ENCODE measurements at places on chromosomes 5 and 9.
A peak's percentile ranks its signal among the peaks of the same experiment; 100 is the strongest.

DNA sequence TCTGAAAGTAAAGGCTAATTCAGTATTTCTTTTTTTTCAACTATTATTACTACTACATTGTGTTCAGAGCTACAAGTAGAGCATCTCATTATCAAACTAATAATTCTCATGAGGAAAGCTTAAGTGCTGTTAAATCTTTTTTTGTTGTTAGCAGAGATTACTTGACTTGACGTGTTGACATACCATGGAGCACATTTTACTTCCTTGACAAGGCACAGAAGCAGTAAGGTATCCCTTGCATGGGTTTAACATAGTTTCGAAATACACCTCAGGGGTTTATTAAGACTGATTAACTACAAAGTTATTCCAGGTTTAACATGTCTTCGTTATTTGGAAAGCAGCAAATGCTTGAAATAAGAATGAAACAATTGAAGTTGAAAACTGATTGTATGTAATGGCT lies 7.0 kb downstream of the SPDL1 start:
- no peak for DNase-seq

- no peak for DNase-seq
Observed at GRCh38 chr9:126551812-126552211, 61.9 kb upstream of the LMX1B start.

- no peak for DNase-seq
Observed at GRCh38 chr9:127898433-127899127, 823 bp downstream of the ST6GALNAC6 start.

GRCh38 chr5:60856066-60856465 lies 12.0 kb upstream of the ELOVL7 start:
- DNase-seq = no peak

DNA sequence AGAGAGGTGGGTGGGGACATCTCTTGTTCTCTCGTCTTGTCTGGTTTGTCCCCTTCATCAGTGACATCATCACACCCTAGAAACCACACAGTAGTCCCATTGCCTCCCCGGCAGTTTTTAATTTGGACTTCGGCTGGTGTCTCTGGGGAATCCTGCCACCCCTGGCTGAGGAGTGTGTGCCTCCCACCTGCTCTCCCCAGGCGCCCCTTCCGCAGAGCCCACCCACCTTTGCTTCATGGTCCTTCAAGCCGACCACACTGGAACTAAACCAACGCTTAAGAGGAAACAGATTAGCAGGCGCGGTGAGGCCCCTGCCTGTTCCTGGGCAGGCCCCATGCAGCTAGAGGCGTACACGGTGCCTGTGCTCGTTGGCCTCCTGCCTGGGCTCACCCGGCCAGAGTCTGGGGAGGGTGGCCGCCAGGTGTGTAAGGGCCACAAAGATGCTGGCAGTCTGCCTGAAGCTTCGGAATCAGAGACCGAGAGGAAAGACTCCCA lies 107.6 kb upstream of the SPRY4 start:
- peak; percentile 40 for DNase-seq

DNA sequence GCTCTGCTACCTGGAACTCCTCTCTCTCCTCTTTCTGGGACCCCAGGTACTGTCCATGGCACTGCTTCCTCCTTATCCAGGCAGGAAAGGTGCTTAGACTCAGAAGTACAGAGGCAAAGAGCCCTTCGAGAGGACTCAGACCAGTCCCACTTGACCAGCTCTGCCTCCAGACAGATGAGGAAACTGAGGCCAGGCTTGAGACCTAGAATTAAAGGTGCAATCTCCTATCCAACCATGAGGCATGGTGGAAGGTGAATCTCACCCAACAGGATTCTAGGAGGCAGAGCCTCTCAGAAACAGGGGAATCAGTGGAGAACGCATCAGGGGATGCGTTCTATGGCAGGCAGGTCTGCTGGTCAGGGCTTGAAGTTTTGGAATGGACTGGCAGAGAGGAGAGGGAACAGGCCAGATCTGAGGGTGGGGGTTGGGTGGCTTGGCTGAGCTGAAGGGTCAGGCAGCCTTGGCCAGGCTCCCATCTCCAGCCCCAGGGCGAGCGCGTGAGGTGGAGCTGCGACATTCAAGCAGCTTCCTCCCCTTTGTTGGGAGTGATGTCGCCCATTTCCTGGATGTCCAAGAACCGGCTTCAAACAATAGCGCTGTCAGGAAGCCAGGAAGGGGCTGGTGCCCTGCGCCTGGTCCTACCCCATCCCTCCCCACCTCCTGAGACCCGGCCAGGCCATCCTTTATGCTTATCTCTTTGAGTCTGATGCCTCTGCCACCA lies 26.2 kb downstream of the NDUFA8 start:
- no peak for DNase-seq

DNA sequence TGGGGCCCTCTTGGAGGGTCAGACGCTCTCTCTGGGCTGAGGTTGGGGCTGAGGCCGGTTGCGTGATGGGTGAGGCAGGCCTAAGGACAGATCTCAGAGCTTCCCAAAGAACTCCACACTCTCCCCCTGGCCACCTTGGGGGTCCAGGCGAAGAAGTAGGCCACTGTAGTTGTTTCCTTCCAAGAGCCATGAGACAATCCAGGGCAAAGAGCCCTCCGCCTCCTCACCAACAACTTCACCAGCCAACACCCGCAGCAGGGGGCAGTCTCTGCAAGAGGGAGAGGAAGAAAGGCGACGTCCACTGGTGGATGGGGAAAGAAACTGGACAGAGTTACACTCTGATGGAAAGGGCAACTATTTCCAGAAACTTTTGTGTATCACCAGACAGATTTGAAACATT lies 10.7 kb downstream of the SLC35A4 start:
- DNase-seq = no peak

DNA sequence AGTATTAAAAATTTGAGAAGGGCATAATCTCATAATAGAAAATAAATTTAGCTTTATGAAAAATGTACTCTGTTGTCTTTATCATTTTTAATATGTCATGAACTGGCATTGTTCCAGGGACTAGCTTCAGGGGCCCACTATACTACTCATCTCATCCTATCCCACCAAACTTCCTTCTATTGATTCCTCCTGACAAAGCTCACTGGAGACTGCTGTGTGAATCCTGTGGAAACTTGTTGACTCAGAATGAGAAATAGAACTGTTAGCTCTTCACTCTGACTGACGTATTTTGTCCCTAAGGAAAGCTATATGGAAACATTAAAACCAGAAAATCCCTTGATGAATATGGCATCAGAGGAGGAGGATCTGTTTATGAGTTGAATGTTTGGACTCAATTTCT lies 29.8 kb upstream of the BNIP1 start:
- no peak for DNase-seq

DNA sequence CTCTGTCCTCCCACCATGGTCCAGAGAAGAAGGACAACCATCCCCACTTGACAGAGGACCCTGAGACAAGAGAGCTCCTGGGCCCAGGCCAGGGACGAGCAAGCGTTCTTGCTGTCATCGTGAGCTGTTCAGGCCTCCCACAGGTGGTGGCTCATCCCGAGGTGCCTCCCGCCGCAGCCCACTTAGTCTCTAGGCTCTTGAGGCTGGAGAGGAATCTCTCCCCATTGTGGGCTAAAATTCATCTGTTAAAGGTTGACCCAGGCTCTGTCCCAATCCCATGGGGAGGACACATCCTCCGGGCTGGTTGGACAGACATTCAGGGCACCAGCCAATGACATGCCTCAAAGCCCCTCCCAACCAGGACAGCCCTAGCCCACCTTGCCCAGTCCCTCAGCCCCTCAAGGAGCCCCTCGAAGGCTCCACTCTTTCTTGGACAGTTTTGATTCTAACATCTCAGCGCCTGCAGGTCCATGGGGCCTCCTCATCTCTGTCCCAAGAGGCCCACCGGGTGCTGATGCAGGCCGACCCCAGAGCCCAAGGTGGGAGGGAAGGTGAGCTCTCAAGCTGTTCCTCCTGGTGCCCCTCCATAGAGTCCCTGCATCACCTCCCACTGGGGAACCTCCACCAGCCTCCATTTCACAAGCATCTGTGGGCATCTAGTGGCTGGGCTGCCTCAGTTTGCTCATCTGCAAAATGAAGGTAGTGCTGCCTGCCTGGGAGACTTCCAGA lies 52.9 kb downstream of the BARX1 start:
- no peak for DNase-seq

- DNase-seq = no peak
Observed at GRCh38 chr5:14006823-14007520, 62.5 kb upstream of the DNAH5 start.

DNA sequence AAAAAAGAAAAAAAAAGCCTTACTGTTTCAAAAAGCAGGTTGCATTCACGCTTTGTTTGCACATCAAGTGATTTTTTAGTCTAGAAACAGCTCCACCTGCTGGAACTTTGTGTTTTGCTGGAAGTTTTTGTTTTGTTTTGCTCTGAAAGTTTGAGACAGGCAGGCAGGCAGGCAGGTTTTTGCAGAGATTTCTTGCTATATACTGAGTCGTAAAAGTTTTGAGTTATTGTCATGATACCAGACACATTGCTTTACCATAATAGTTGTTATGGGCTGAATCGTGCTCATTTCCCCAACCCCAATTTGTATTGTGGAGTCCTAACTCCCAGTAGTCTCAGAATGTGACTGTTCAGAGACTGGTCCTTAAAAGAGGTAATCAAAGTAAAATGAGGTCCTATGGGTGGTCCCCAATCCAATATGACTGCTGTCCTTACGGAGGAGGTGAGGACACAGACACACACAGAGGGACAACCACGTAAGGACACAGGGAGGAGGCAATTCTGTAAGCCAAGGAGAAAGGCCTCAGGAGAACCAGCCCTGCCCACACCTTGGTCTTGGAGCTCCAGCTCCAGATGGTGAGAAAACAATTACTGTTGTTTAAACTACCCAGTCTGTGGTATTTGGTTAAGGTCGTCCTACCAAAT lies 20.9 kb downstream of the OR2Y1 start:
- peak; percentile 0 for DNase-seq

GRCh38 chr5:150241298-150242160 lies 48.0 kb downstream of the CAMK2A start:
- no peak for DNase-seq

DNA sequence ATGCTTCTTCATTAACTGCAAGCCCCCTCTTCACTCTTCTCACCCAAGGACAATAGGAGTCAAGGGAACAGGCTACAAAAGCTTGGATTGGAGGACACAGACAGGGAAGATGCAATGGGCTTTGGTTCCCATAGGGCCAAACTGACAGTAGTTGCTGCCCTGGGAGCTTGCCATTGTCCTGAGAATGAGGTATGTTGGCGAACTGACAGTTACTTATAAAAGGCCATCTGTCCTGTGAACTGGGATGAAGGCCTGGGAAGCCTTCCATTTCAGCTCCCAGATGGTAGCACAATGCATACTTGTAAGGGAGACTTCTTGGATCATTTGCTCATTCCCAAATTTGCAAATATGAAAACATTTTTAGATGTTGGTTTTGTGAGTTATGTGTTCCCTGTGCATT lies 88.9 kb downstream of the SNCAIP start:
- DNase-seq = no peak

- no peak for DNase-seq
Observed at GRCh38 chr9:123406016-123406415, 50.0 kb downstream of the CRB2 start.

- no peak for DNase-seq
Observed at GRCh38 chr5:32304622-32305021, 8.1 kb downstream of the MTMR12 start.

DNA sequence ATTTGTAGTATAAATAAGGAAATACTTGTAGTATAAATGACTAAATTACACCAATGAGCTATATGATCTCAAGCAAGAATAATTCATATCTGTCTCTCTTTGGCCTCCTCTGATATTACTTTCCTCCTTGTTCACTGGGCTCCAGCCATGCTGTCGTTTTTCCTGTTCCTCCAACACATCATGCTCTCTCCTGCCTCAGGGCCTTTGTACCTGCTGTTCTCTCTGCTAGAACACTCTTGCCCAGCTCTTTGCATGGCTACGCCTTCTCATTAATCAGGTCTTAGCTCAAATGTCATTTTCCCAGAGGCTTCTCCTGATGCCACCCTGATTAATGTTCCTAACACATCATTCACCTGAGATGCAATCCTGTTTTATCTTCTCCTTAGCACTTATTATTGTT lies 2.5 kb upstream of the ZNF346 start:
- no peak for DNase-seq

GRCh38 chr5:5979377-5979760 lies 399.0 kb downstream of the MED10 start:
- DNase-seq = no peak

GRCh38 chr5:153968761-153969562 lies 69.7 kb downstream of the FAM114A2 start:
- no peak for DNase-seq

GRCh38 chr9:37904445-37905130 lies 661 bp upstream of the SLC25A51 start:
- no peak for DNase-seq

- peak; percentile 59 for DNase-seq
Observed at GRCh38 chr9:126411225-126411947, 84.8 kb downstream of the MVB12B start.

DNA sequence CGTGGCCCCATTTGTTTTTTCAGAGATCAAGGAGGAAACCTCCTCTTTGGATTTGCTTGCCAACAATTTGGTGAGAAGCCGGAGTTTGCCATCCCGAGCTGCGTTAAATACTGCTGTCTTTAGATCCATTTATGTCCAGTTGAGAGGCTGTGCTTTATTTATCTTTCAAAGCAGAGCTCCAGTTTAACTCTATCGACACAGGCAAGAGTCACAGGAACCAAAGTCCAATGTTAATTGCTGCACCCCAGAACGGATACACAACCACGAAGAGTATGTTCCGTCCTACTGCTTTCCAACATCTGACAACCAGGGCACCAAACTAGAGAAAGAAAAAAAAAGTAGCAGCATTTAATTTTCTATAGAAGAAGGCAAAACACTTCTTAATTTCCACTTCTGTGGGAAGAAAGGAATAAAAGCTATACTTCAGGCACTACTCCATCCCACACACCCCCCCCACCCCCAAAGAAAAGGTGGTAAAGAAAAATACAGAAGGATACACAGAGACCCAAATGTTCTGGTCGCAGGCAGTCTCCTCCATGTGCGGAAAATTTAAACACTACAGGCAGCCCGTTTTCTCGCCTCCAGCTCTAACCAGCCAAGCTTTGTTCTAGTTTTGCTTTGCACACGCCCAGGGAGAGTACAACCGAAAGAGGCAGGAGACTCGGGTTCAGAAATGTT lies 1.1 kb downstream of the FEM1C start:
- DNase-seq = peak; percentile 3

GRCh38 chr5:36630201-36631145 lies 24.1 kb downstream of the SLC1A3 start:
- no peak for DNase-seq

DNA sequence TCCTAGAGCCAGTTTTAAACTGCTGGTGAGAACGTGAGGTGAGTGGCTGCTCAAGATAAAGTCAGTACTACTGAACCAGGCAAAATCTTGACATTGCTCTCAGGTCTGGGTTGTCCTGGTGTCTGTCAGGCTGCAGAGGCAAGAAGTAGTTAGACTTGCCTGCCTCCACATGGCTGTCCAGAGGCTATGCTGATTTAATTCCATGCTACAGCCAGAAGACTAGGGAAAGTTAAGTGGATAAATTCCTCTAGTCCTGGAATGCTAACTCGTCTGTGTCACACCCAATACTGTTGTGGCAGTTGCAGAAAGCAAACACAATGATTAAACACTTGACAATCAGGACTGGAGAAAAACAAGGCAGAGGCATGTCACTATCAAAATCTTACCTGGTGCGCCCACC lies 118.9 kb downstream of the ACER2 start:
- no peak for DNase-seq

- DNase-seq = no peak
Observed at GRCh38 chr9:137277329-137278041, at the start of gene TOR4A. Gene TOR4A (plus strand): TSS chr9:137277726. CDS start chr9:137278690, 964 bp downstream.

- DNase-seq = no peak
Observed at GRCh38 chr9:7976856-7977255, 177.3 kb upstream of the DMAC1 start.
